GM20000 (cell line): ENCODE measurements at places on chromosomes 12 and 14.

DNA sequence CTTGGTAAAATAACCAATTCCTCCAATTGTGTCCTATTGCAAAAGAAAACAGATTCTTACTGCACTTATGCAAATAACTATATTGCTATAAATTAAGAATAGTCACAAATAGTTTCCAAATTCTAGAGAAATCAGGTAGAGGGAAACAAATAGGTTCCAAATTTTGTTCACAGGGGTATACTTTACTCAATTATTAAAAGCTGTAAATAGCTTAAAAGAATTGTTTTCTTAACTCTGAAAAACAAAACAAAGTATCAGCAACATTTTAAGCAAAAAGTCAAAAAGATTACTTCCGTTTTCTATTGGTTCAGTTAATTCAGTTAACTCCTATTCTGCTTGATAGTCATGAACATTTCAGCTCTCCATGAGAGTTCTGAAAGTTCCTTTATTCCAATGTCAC, 85.6 kb upstream of the PPP4R3A start:
- DNase-seq = no peak

DNA sequence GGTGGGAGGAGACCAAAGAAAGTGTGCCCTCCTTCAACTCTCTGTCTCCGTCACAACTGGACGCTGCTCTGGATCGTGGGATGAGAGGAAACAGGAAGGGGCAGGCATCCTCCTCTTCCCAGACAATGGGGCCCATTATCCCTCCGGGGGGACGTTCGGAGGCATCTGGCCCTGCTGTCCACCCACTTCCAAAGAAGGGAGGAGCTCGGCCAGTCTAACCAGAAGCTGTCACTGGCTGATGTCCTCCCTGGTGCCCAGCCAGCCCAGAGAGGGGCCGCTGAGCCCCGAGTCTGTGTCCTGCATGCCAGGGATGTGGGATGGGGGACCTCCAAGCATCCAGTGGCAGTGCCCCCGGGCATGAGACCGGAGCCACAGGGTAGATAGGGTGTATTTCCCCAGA, 39.8 kb upstream of the MEG3 start:
- DNase-seq = no peak

GRCh38 chr14:100738704-100739131, 12.0 kb downstream of the DLK1 start:
- no peak for DNase-seq

GRCh38 chr14:40402957-40403356, 970.7 kb upstream of the FBXO33 start:
- DNase-seq = no peak

DNA sequence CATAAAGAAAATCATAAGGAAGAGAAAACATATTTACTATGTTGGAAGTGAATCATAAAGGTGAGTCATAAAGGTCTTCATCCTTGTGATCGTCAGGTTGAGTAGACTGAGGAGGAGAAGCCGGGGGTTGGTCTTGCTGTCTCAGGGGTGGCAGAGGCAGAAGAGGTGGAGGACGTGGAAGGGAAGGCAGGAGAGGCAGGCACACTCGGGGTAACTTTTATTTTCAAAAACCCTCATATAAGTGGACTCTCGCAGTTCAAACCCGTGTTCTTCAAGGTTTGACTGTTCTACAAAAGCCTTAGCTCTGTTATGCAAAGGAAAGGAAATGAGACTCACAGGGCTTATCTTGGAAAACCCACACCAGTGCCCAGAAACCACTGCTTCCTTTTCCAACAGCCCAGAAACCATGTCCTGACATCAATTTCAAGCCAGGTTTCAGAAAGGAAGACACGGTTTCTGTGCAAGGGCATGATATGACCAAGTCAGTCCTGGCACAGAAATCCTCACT, 14.0 kb downstream of the SMCO2 start:
- DNase-seq = no peak

- no peak for DNase-seq
Measured at GRCh38 chr12:75766263-75767160, 255.1 kb upstream of the KRR1 start.

DNA sequence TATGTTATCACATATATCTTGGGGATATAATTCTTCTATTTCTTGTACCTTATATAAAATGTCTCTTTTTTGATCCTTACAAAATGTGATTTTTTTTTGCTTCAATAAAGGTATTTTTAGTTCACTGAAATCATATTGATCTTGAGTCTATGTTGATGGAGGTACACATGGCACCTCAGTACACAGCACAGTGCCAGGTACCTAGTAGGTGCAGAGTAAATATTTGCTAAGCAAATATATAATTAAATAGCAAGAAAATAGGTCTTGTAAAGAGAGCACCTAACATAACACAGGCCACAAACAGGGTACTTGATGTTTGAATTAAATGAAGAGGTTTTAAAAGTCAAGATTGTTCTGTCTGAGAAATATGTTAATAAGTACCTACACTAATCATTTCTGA, 69.7 kb downstream of the CIT start:
- DNase-seq = no peak

- no peak for DNase-seq
Measured at GRCh38 chr14:72614365-72614764, 279.5 kb downstream of the DPF3 start.

- DNase-seq = no peak
Measured at GRCh38 chr14:101251812-101252442, 309.4 kb upstream of the DIO3 start.

- DNase-seq = no peak
Measured at GRCh38 chr14:84065811-84066210, 1464.1 kb upstream of the FLRT2 start.

- DNase-seq = peak; percentile 18
Measured at GRCh38 chr14:97458661-97459579, 661.7 kb downstream of the VRK1 start.

GRCh38 chr12:26435069-26435404, 239.7 kb downstream of the SSPN start:
- no peak for DNase-seq

GRCh38 chr14:46769292-46769691, 117.7 kb upstream of the RPL10L start:
- DNase-seq = peak; percentile 23

GRCh38 chr12:123232472-123232806, 502 bp downstream of the MPHOSPH9 start:
- no peak for DNase-seq

DNA sequence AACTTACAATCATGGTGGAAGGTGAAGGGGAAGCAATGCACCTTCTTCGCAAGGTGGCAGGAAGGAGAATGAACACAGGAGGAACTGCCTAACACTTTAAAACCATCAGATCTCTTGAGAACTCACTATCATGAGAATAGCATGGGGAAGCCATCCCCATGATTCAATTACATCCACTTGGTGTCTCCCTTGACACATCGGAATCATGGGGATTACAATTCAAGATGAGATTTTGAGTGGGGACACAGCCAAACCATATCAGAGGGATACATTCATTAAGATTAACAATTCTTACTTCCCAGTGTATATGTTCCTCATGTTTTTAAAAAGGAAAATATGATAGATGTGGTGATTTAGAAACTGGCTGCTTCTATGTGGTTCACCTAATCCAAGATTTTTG, 117.9 kb downstream of the PDE3A start:
- DNase-seq = no peak

DNA sequence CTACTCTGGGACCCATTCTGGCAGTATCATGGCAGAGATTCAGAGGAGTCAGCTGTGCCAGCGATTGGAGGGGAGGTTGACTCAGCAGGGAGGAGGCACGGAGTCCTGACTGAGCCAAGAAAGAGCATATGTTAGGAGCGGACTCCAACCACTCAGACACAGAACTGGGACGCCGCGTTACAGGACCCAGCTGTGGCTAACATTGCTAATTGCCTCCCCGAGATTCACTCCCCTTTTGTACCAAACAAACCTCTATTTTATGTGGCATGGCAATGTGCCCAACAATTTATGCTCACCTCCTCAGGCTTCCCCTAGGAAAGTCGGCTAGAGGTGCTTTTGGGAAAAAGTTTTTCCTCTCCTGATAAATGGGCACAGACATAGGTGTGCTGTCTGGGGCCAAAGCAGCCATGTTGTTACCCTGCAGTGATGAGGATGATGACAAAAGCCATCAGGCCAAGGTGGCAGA, 15.2 kb upstream of the CLIP1 start:
- no peak for DNase-seq

DNA sequence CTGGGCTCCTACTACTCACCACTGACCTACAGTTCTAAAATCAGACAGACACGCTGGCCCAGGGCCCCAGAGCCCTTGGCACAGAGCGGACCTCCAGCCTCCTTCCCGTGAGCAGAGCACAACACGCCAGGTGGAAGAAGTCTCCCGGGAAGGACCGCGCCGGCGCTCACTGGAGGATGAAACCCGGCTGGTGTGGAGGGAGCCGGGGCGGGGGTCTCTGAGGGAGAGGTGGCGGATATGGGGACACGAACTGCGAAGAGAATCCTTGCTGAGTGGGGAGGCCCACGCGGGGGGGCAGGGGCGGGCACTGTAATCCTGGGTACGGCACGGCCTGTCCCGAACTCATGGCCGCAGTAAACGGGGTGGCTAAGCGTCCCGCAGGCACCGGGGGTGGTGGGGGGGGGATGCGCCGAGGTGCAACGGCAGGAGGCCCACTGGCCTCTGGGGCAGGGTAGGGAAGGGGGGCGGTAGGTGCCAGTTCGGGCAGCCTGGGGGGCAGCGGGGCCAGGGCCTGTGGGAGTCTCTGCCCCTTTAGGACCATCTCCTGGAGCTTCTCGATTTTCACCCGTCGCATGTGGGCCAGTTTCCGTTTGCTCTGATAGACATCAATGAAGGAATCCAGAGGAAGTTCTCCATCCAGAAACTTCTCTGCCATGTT, 28.8 kb downstream of the VPS37B start:
- DNase-seq = peak; percentile 22

DNA sequence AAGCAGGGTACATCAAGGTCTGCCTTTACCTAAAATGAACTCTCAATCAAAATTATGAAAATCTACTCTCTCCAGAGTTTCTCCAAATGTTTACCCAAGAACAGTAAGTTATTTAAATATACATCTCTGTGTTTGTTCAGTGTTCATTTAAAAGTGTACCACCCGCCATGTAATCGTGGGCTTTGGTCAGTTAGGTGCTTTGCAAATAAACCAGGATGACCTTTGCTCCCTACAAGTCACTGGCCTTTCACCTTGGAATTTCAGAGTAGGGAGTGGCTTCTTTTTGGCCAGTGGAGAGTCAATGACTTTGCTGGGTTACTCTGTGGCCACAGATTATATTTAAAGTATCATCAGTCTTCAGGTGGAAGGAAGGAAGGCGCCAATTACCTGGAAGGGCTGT, 74.6 kb upstream of the PTPRB start:
- no peak for DNase-seq

DNA sequence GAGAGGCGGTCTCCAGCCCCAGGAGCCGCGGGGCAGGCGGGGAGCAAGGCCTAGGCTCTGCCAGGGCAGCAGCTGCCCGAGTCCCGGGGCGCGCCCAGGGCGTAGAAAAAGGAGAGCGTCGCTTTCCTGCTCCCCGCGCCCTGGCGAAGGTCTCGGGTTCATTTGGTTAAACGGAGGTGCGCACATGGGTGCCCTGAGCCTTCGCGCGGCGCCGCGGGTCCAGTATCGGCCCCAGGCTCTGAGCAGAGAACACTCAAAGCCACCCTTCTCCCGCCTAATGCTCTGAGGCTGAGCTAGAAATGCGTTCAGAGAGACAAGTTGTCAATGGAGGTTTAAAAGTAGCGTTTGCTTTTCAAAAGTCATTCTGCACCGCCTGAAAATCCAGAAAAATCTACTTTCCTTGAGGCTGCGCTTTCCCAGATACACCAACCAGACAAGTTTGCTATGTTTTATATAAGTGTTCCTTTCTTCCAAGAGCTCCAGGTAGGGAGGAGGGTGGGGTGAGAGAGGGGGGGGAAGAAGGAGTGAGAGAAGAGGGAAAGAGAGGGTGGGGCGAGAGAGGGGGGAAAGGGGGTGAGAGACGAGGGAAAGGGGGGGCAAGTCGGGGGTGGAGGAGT, 1.5 kb downstream of the TMEM132C start:
- no peak for DNase-seq

GRCh38 chr14:63288853-63289252, 29.9 kb downstream of the GPHB5 start:
- no peak for DNase-seq

GRCh38 chr14:71060825-71061455, 153.7 kb downstream of the PCNX1 start:
- DNase-seq = no peak

DNA sequence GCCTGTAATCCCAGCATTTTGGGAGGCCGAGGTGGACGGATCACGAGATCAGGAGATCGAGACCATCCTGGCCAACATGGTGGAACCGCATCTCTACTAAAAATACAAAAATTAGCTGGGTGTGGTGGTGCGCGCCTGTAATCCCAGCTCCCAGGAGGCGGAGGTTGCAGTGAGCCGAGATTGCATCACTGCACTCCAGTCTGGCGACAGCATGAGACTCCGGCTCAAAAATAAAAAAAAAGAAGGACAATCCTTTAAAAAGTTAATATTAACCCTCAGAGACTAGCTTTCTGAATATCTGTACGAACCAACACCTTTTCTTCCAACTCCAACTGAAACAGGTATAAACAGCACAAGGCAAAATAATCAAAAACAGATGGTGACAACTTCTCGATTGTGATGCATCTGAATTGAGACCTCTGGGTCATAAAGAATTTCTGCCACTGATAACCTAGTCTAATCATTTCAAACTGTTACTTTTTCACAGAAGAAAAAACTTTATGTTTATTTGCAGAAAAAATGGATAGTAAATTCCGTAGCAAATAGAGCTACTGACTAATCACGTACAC, 27.8 kb downstream of the CLIP1 start:
- DNase-seq = no peak

DNA sequence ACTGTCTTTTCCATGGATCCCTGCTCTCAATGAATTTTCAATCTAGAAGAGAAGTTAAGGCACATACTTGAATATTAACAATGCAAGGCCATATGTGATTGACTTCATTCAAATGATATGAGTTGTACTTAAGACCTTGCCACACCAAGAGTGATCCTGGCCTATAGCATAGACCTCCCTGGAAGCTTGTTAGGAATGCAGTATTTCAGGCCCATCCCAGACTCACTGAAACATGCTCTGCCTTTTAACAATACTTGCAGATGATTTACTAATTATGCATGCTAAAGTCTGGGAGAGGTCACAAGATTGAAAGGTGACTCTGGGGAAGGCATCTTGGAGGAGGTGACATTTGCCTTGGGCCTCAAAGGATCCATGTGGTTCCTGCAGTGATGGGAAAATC, 43.2 kb downstream of the RFX4 start:
- DNase-seq = no peak

GRCh38 chr12:54603173-54603814, 14.8 kb upstream of the PPP1R1A start:
- peak; percentile 79 for DNase-seq

DNA sequence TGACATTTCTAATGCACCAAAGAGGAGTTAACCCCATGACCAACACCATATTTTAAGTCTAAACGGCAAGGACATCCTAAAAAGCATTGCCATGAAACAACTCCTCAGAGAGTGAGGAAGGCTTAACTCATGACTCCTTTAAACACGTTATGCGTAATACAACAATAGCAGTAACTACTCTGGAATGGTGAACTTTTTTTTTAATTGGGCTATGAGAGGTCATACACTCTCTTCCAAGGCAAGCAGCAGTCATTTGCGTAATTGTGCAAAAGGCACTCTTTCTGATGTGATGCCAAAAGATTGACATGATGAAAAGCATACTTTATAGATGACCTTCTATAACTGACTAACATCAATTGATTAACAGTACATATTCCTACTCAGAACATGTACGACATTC, 39.4 kb downstream of the RHOJ start:
- no peak for DNase-seq

- DNase-seq = peak; percentile 40
Measured at GRCh38 chr14:92258934-92259333, 64.0 kb upstream of the SLC24A4 start.

GRCh38 chr12:20494851-20495250, 126.5 kb downstream of the PDE3A start:
- no peak for DNase-seq

GRCh38 chr14:99945732-99946651, 119.2 kb upstream of the EVL start:
- DNase-seq = peak; percentile 61
